ENCODE measurements at places on chromosomes 5 and 9. TPM values are rescaled to one million over a fixed set of nuclear protein-coding genes. Genes with fewer than 3 reads are reported as not detected.

DNA sequence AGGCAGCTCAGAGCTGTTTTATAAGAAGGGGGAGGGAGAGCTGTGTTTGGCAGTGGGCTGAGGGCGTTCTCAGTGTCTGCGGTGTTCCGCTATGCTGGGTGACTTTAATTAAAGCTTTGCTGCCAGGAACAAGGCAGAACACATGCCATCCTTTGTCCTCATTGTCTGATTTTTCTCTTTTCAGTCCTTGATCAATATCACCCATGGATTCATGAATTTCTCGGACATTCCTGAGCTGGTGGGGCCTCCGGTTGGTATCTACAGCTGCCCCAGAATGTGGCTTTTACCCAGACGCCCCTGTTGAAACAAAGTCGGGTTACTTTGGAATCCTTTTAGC lies 66.5 kb upstream of the TGFBR1 start:
- DNase-seq = no peak

GRCh38 chr9:2023042-2023441 lies 7.9 kb downstream of the SMARCA2 start:
- DNase-seq = no peak

- peak; percentile 67 for DNase-seq
Measured at GRCh38 chr5:68730220-68730978, 363.4 kb upstream of the SLC30A5 start.

GRCh38 chr5:156043351-156043750 lies 283.6 kb upstream of the SGCD start:
- DNase-seq = no peak

The C5orf46 gene
- total RNA-seq = not detected

The ERCC6L2 gene
- 43.4 TPM for total RNA-seq

The EIF4E1B gene
- total RNA-seq = not detected

DNA sequence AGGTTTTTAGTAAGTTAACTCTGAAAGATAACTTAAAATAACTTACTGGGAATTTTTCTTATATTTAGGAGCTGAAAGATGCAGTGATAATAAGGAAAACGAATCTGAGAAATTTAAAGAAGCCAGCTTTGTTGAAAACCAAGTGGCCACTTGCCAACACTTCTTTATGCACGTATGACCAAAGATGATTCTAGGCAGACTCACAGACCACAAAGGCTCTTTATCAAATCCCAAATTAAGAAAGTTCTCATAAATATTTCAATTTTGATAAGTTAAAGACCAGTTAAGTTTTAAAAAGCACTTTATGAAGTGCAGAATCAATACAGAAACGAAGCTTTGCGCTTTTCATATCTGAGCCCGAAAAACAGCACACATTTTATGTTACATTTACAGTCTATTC lies 1.5 kb downstream of the AFF4 start:
- DNase-seq = no peak

DNA sequence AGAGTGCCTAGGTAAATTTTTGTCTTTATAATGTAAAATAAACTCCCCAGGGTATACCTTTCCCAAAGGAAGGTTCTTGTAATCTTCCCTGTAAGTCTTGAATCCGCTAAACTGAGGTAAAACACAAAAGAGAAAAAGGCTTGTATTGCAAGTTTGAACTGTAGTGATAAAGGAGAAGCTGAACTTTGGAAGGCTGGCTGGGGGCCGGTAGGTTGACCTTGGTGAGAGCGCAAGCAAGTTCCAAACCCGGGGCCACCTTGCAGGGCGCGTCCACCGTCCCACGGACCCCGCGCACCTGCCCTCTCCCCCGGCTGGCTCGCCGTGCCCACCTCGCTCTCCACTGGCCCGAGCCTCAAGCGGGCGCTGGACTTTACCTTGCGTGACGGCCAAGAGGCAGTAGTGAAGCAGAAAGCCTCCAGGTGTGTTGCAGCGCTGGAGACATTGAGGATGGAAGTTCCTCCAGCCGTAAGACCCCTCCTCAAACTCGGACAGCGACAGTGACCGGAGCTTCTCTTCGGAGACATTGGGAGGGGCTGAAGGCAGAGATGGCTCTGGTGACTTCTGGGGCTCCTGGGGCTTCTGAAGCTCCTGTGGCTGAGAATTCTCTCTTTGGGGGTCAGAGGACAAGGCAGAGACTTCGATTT lies 428 bp downstream of the SLCO4C1 start:
- DNase-seq = no peak

DNA sequence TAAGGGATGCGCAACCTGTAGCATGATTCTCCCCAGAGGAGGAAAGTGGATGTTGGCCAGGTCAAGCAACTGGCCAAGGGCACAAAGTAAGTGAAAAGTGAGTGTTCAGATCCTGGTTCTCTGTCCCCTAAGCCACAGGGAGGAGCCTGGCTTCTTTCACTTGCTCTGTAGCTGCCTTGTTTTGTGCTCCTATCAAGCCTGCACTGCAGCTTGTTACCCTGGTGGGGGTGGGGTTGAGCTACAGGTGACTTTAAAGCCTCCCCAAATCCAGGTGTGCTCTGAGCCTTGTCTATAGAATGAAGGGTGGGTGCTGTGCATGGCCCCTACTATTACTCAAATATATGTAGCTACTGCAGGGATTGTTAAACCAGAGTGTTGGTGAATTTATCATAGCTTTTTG lies 32.9 kb downstream of the RALGPS1 start:
- DNase-seq = peak; percentile 52

GRCh38 chr5:102654559-102655349 lies 100.4 kb upstream of the PAM start:
- DNase-seq = no peak

All from right atrium auricular region (tissue), 2 donors.